ENCODE measurements at places on chromosomes 4 and X.

- peak; percentile 41 for DNase-seq
These were observed 743 bp downstream of the ANTXR2 start for GRCh38 chr4:80072228-80072743.

- no peak for DNase-seq
These were observed 138.7 kb downstream of the RAP1GDS1 start for GRCh38 chr4:98399915-98400314.

- DNase-seq = no peak
These were observed 130.0 kb downstream of the SOWAHB start for GRCh38 chr4:76767983-76768382.

- DNase-seq = no peak
These were observed 199.9 kb upstream of the MAGEB2 start for GRCh38 chrX:30015440-30015839.

DNA sequence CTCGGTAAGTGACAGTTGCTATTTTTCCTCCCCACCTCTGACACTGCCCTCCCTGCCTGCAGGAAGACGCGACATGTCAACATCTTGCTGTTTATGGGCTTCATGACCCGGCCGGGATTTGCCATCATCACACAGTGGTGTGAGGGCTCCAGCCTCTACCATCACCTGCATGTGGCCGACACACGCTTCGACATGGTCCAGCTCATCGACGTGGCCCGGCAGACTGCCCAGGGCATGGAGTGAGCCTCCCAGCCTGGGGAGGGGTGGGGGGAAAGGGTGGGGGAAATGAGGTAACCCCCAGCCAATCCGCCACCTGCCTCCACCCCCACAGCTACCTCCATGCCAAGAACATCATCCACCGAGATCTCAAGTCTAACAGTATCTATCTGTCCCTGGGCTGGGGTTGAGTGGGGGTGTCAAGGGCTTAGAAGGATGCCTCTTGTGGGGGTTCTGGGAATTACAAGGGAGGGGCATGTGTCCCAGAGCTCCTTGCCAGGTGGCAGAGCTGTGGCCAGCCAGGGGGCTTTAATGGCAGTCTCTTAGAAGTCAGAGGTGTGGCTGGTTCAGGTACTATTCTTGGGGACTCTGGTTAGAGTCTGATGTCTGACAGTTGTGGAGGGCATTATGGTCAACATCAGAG lies 7.8 kb downstream of the ARAF start:
- DNase-seq = no peak

GRCh38 chr4:67201334-67201733 lies 344.0 kb downstream of the CENPC start:
- DNase-seq = no peak

- DNase-seq = no peak
These were observed 116.1 kb downstream of the MAPK10 start for GRCh38 chr4:86243750-86244149.

DNA sequence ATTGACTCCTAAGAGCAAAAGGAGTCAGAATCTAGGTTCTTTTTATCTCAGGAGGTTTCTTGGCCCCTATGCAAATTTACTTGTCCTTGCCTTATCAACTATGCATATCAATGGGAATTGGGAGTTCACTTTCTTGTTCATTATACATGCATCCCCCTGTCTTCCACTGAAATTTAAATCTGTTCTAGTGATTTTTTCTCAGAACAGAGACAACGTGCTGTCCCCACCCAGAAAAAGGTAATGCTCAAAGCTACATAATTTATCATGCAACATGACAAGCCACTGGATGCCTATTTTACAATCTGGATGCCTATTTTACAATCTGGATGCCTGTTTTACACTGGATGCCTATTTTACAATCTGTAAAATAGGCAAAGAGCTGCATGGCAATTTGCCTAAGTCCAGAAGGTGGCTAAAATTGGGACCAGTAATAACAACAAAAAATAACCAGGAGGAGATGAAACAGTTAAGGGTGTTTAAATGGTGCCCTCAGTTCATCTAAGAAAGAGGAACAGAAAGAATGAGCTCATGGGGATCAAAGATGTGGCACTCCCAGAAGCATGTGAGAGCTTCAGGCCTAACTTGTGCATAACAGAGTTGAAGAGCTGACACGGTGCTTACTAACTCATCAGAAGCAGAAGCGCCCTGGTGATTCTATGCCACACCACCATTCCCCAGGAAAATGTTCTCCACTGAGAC lies 537.8 kb upstream of the BOD1L1 start:
- DNase-seq = no peak

Data from SHP77 treated with DMSO at 0.1 percent for 48 hours (cell line).